Right ventricle myocardium inferior (tissue), 1 donor: ENCODE measurements at places on chromosomes 3 and 15. TPM values are rescaled to one million over a fixed set of nuclear protein-coding genes. Genes with fewer than 3 reads are reported as not detected.

DNA sequence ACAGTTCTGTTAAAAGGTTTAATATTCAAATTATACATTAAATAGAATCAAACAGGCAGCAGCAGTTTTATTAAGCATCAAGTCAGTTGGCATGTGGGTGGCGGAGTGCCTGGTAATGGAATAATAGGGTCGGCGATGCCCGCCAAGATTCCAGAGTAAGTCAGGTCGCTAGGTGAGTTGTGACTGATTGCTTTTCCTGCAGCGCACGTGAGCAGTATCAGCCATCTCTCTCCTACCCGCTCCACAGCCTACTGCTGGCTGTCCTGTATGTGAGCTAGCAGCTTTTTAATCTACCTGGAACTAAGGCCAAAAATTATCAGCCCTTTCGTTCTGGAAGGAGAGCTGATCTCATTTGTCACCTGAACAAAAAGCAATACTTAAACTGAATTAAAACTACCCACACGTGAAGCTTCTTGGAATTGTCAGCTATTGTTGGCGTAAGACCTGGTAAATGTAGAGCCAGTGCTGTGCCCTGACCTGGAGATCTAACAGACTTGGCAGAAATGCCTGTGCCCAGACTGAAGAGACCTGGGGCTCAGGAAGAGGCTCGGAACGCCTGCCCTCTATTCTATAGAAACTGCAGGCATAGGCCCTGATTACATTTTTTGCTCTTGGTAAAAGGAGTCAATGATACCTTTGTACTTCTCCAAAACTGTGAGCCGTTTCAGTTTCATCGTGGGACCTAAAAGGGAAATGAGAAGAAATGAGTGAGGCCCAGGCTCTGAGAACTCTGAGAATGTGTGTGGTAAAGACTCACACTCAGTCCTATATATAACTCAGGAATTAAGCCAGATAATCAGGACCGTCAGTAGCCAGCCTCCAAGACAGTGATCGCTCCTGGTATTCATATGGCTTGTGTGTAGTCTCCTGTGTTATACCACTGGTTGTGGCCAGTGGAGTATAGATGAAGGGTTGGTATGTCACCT lies 21.9 kb downstream of the IDH3A start:
- DNase-seq = no peak

- no peak for DNase-seq
These were observed 347.7 kb upstream of the TGFBR2 start for GRCh38 chr3:30258426-30259392.

DNA sequence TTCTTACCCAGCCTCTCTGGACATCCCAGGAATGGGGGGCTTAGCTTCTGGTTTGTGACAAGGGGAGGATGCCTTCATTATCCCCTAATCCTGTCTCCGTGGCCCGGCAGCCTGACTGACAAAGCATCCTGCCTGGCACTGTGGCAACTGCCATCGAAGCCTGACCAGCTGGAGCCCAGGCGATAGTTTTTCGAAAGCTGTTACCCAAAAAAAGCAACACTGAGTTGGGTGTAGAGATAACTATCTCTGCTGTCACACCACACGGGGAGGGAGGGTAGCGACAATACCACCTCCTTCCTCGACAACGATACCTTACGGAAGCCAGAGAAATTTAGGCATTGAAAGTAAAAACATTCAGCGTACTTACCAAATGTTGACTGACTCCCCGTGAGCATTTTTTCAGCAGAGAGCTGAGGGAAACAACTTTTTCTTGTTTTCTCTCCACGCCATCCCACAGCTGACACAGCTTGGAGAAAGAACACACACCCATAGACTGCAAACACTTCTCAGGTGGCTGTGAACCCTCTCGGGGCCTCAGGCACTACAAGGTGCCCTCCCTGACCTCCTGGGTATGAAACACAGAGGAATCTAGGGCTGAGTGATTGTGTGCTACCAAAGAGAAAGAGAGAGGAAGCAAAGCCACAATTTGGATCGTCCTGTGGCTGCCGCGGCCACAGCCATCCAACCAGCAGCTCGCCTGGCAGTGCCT lies 361.9 kb upstream of the ICE2 start:
- no peak for DNase-seq

GRCh38 chr3:59308684-59309083 lies 258.9 kb upstream of the CFAP20DC start:
- no peak for DNase-seq

DNA sequence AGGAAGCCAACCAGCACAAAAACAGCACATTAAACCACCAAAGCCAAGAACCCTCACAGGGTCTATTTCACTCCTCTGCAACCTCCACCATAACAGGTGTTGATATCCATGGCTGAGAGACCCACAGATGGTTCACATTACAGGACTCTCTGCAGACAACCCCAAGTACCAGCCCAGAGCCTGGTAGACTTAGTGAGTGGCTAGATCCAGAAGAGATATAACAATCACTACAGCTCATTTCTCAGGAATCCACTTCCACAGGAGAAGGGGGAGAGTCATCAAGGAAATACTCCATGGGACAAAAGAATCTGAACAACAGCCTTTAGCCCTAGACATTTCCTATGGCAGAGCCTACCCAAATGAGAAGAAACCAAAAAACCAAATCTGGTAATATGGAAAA lies 168.1 kb upstream of the CD96 start:
- no peak for DNase-seq

Gene ENTPD3
- total RNA-seq = 0.11 TPM
